Activated effector memory CD4-positive, alpha-beta T cell treated with anti-CD3 and anti-CD28 coated beads, Interleukin-2, amount 50 U/mL, for 16 hours (primary cell): ENCODE measurements at places on chromosomes 16 and 17.

DNA sequence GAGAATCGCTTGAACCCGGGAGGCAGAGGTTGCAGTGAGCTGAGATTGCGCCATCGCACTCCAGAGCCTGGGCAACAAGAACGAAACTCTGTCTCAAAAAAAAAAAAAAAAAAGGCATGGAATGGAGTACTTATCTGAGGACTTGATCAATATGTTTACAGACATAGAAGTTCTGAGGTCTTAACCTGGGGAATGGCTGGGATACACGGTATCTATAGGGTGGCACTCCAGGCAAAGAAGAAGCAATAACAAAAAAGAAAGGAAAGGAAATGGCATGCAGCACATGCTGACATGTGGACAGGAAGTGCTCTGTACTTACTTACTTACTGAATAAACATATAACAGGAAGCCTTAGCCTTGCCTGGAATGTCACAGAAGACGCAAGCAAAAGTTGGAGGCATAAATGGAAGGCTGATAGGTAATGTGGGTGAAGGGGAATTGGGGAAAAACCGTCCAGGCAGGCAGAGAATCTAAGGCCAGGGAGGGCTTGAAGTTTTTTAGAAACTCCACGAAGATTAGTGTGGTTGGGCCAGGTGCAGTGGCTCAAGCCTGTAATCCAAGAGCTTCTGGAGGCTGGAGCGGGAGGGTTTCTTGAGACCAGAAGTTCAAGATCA, 10.1 kb upstream of the SPOP start:
- no peak for DNase-seq

DNA sequence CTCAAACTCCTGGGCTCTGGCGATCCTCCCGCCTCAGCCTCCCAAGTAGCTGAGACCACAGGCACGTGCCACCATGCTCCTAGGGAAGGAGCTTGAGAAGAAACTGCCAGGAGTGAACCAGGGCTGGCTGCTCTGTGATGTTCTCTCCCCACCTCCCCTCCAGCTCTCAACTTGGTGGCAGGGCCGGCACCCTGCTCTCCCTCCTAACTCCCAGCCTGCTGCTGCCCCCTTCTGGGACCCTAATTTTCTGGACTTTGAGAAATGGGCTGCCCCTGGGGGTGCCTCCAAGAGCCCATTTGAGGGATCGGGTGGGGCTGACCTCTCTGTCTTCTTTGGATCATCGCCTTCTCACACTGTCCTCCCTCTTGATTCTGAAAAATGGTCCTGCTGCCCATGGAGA, 14.9 kb upstream of the STAT3 start:
- peak; percentile 79 for DNase-seq

- DNase-seq: no peak
Observed at GRCh38 chr16:68972720-68973119, 129.4 kb downstream of the TANGO6 start.

GRCh38 chr16:62732092-62732491, 695.9 kb upstream of the CDH8 start:
- no peak for DNase-seq

DNA sequence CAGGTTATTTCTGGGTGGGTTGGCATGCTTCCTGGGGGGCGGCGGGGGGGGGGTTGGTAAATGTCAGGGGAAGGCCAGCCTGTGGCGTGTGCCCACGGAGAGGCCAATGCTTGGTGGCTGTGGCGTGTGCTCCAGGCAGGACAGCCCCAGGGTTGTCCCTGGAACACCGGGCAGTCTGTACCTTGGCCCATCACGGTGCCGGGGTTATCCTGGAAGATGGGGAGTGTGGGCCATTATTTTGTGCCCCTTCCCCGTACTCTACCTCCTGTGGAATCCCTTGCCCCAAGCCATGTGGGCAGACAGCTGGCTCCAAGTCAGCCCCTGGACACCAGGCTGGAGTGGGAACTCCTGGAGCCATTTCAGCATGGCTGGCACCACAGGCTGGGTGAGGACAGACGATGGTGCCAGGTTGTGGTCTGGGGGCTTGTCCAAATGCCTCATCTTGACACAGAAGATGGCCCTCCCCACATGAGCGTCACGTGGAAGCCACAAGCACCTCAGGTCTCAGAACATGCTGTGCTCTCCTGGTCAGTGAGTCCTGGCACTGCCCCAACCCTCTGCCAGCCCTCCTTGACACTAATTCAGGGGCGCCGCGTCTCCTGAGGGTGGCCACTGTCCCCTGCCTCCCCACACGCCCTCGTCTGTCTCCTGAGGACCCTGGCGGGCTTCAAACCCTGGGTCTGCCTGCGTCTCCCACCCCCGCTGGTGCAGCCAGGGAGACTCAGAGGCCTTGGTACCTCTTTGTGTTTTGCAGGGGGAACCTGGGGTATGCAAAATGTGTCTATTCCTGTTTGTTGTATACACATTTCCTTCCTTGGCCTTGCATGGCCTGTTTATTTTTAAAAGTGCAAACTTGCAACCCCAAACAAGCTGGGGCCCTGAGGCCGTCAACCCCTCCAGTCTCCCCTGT, 4.3 kb downstream of the SLC16A3 start:
- DNase-seq: no peak

DNA sequence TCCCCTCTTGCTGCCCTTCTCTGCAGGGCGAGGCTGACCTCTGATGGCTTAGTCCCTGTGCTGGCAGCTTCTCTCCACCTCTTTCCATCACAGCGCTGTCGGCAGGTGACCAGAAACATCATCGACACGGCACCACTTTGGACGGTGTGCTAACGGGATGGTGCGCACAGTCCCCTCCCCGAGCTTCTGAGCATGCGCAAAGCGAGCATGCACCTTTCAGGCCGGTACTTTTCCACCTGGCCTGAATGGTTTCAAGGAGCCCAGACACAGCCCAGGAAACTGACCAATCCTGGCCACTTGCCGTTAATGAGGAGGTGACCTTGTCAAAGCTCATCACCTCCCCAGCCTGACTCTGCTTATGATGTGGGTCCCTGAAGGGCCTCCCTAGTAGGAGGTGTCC, 54.8 kb downstream of the MGAT5B start:
- no peak for DNase-seq

GRCh38 chr17:52751051-52751450, 592.5 kb upstream of the CA10 start:
- no peak for DNase-seq

GRCh38 chr17:42781639-42782165, 1.3 kb downstream of the WNK4 start:
- no peak for DNase-seq

DNA sequence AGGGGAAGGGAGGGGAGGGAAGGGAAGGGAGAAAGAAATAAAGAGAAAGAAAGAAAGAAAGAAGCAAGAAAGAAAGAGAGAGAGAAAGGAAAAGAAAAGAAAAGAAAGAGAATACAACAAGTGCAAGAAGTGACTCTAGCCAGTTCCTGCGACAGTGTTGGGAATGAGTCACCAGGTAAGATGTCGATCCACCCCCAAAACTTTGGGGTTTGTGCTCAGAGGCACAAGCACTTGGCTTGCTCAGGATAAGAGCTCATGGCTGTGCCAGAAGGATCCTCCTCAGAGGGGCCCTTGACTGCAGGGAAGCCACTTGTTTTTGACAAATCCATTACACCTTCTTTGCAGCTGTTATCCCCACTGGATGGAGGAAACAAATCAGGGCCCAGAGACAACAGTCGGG, 137.7 kb downstream of the TMEM132E start:
- DNase-seq: no peak

DNA sequence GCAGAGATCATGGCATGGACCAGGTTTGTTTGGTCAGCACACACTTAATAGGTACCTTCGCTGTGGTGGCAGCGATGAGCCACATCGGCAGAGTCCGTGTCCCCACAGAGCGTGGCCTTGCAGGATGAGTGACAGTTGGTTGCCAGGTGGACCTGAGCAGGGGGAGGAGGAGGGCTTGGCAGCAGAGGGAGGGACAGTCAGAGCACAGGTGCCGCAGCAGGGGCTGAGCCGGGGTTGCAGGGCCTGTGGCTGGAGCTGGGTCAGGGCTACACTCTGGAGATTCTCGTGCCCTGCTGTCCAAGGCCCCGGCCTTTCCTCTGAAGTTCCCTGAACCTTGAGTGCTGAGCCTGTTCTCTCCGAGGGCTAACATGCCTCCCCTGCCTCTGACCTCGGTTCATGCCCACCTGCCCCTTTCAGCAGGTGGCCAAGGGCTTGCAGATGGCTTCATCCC, 24.8 kb downstream of the POLR3E start:
- no peak for DNase-seq

DNA sequence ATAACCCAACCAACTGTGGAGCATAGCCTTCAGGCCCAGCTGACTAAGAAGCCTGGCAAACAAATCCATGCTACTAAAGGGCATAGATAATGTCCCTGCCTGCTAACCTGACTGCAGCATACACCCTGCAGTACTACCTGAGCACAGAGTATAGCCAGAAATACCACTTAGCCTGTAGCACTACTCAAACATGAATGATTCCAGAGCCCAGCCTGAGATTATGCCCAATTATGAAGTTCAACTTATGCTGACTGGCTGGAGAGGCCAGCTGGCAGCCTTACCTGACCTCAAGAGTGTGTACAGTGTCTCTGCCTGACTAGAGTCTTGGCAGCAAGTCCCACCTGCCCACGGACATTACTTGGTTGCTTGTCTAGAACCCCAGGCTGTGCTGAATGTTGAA, 1265.3 kb downstream of the CDH11 start:
- no peak for DNase-seq

GRCh38 chr17:30241051-30241450, 5.6 kb upstream of the SLC6A4 start:
- DNase-seq: no peak

- no peak for DNase-seq
Observed at GRCh38 chr17:52470553-52470952, 312.0 kb upstream of the CA10 start.
